ENCODE measurements at places on chromosomes 6 and 20. TPM values are rescaled to one million over a fixed set of nuclear protein-coding genes. Genes with fewer than 3 reads are reported as not detected.

ASCC3 gene
- 25.8 TPM for polyA plus RNA-seq

FAM83D gene
- polyA plus RNA-seq = 7.8 TPM

- no peaks in the 10 kb centered on the region for H3K4me1 ChIP-seq
- no peak overlapping the region for H3K27ac ChIP-seq
- no peak for DNase-seq
- H3K36me3 ChIP-seq = peaks cover 11% of the 10 kb centered on the region
Measured at GRCh38 chr6:151089978-151090377, 149.8 kb upstream of the AKAP12 start.

- H3K36me3 ChIP-seq = peaks cover 43% of the 10 kb centered on the region
- peak overlapping the region; percentile 38 for H3K27ac ChIP-seq
- peaks cover 50% of the 10 kb centered on the region for H3K4me1 ChIP-seq
Measured at GRCh38 chr20:31713312-31714273, 9.1 kb downstream of the BCL2L1 start.

DNA sequence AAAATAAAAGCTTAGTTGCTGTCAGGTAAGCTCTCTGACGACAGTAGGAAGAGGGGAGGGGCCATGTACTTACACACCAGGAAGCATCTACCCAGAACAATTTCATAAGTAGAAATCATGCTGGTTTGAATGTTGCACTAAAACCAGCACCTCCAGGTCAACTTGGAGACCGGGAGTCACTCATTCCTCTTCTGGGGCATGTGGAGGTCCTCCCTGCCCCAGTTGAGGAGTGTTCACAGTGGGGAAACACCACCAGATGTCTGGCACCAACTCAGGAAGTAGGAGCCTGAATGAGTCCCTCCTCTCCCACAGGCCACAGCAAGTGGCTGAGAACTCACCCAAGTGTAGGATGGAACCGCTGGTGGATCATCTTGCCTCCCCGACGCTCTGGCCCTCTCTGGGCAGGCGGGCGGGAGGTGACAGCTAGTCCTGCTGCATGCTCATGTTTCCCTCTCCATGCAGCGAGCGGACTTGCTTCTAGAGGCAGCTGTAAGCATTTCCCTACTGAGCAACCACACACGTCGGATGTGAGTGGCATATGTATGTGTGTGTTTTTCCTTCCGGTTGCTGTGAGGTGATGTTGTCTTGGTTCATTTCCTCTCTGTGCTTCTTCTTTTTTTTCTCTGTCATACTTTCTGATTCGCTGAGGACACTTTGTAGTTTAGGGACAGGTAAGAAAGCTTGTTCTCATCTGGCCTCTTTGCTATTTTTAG lies 149.5 kb upstream of the NEDD9 start:
- no peaks in the 10 kb centered on the region for H3K4me1 ChIP-seq
- H3K27me3 ChIP-seq = no peaks in the 10 kb centered on the region
- DNase-seq = peak; percentile 36
- no peak overlapping the region for H3K27ac ChIP-seq
- no peaks in the 10 kb centered on the region for H3K36me3 ChIP-seq
- H3K4me3 ChIP-seq = no peak overlapping the region

- H3K4me3 ChIP-seq = no peak overlapping the region
- peaks cover 57% of the 10 kb centered on the region for H3K36me3 ChIP-seq
- H3K4me1 ChIP-seq = no peaks in the 10 kb centered on the region
- no peak overlapping the region for H3K27ac ChIP-seq
Measured at GRCh38 chr20:38005903-38006302, 27.4 kb downstream of the TTI1 start.

- peaks cover 6% of the 10 kb centered on the region for H3K4me1 ChIP-seq
- H3K27me3 ChIP-seq = no peaks in the 10 kb centered on the region
- peaks cover 8% of the 10 kb centered on the region for H3K36me3 ChIP-seq
- no peak for DNase-seq
- H3K4me3 ChIP-seq = no peak overlapping the region
- H3K27ac ChIP-seq = no peak overlapping the region
Measured at GRCh38 chr6:13284646-13285045, 43.7 kb downstream of the TBC1D7 start.

DNA sequence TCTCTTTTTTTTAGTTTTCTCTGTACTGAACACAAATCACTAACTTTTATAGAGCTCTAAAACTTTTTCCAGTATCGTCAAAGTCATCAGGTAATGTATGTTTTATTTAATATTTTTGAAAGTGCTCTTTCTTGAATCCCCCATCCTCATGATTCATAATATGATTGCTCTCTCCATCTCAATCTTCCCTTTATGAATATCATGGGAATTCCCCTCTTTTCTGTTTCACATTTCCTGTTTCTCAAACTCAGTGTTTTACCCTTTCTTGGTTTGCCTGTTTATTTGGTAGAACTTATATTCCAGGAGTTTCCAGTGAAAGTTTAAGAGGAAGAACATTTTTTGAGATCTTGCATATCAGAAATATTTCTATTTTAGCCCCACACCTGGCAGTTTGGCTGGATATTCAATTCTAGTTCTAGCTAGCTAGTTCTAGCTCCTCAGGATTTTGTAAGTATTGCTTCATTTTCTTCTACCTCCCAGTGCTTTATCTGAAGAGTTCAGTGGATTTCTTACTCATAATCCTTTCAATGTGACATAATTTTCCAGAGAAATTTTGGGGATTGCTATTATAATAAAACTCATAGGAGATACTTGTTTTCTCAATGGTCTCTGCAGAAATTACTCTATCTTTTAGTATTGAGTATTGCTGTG lies 6.1 kb upstream of the C6orf58 start:
- no peak overlapping the region for H3K4me3 ChIP-seq
- no peak overlapping the region for H3K27ac ChIP-seq
- no peaks in the 10 kb centered on the region for H3K4me1 ChIP-seq
- no peak for DNase-seq

GRCh38 chr6:108157981-108158525 lies 7.8 kb upstream of the NR2E1 start:
- no peak overlapping the region for H3K4me3 ChIP-seq
- DNase-seq = no peak
- peaks cover 92% of the 10 kb centered on the region for H3K27me3 ChIP-seq
- H3K36me3 ChIP-seq = no peaks in the 10 kb centered on the region
- no peak overlapping the region for H3K27ac ChIP-seq

DNA sequence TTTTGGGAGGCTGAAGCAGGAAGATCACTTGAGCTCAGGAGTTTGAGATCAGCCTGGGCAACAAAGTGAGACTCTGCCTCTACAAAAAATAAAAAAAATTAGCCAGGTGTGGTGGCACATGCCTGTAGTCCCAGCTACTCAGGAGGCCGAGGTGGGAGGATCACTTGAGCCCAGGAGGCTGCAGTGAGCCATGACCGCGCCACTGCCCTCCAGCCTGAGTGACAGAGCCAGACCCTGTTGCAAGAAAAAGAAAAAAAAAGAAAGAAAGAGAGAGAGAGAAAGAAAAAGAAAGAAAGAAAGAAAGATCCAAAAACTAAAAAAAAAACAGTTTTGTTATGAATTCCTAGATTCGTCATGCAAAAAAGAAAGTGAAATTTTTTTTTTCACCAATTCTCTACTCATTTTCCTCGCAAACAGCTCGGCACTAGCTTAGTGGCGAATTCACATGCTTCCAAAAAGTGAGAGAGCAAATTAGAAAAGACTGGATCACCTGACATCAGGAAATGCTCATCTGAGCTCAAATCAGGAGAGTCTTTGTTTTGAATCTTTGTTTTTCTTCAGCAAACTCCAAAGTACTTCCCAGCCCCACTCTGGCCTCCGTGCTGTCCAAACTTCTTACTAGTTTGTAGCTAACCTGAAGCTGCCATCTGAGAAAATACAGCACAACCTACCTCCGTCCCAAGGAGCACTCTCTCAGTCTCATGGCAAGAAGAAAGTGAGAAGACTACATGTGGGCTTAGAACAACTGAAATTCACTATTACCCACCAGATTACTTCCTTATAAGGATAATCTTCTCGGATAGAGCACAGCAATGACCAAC lies 27.0 kb downstream of the IPCEF1 start:
- DNase-seq = no peak
- no peaks in the 10 kb centered on the region for H3K4me1 ChIP-seq
- H3K27ac ChIP-seq = no peak overlapping the region

- H3K4me1 ChIP-seq = no peaks in the 10 kb centered on the region
- H3K27ac ChIP-seq = no peak overlapping the region
- no peak for DNase-seq
- no peak overlapping the region for H3K4me3 ChIP-seq
Measured at GRCh38 chr20:11394145-11394833, 523.4 kb upstream of the BTBD3 start.

Measured in large intestine (tissue), 12 donors.